ENCODE measurements at places on chromosomes 1 and 21.

GRCh38 chr1:244200596-244200995, 149.5 kb downstream of the ZBTB18 start:
- DNase-seq: no peak

- DNase-seq: no peak
Observed at GRCh38 chr1:207027206-207027777, 5.3 kb downstream of the C1orf116 start.

DNA sequence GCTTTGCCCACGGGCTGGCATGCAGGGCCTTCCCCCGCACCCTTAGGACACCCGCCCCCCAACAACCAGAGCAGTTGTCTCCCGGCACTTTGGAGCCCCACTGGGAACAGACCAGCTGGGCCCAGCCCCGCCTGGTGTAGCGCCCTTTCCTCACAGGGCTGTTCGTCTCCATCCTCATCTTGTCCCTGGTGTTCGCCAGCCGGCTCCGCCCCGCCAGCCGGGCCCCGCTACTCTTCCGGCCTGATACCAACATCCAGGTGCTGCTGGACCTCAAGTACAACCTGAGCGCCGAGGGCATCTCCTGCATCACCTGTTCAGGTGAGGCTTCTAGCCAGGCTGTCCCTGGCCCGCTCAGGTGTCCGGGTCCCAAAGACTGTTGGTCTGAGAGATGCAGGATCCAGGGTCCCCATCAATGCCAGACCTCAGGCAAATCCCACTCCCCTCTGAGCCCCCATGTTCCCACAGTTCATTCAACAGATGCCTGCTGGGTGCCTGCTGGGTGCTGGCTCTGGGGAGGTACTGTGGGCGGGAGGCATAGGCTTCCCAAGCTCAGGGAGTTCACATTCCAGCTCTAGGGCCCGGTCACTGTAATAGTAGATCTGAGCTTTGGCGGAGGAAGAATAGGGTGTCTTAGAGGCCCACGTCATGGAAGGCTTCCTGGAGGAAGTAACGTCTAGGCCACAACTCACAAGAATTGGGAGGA, 41.7 kb downstream of the DISP3 start:
- DNase-seq: peak; percentile 50

DNA sequence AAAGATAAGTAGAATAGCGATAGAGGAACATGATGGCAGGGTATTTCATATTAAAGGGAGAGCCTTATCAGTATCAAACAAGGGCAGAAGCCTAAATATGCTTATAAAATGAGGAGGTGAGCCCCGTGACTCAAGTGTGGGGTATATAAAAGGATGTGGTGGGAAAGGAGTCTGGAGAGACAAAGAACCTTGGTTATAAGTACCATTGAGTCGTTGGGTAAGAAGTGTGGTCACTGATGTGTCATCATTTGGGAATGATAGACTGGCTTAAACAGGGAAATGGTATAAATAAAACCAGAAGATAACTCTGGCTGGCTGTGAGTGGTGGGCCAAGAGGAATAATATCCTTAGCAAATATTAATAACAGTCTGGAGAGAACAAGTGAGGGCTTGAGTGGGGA, 10.9 kb upstream of the CD5L start:
- DNase-seq: no peak
